ENCODE measurements at places on chromosomes 4 and X.
A peak's percentile ranks its signal among the peaks of the same experiment; 100 is the strongest.

GRCh38 chr4:56209767-56210166, 177.5 kb downstream of the AASDH start:
- no peak for DNase-seq

- DNase-seq, result no peak
Observed at GRCh38 chr4:152331042-152331441, 204.8 kb downstream of the FBXW7 start.

GRCh38 chrX:118205421-118206395, 89.1 kb upstream of the KLHL13 start:
- no peak for DNase-seq

GRCh38 chrX:70254063-70254400, 6.0 kb downstream of the P2RY4 start:
- no peak for DNase-seq

DNA sequence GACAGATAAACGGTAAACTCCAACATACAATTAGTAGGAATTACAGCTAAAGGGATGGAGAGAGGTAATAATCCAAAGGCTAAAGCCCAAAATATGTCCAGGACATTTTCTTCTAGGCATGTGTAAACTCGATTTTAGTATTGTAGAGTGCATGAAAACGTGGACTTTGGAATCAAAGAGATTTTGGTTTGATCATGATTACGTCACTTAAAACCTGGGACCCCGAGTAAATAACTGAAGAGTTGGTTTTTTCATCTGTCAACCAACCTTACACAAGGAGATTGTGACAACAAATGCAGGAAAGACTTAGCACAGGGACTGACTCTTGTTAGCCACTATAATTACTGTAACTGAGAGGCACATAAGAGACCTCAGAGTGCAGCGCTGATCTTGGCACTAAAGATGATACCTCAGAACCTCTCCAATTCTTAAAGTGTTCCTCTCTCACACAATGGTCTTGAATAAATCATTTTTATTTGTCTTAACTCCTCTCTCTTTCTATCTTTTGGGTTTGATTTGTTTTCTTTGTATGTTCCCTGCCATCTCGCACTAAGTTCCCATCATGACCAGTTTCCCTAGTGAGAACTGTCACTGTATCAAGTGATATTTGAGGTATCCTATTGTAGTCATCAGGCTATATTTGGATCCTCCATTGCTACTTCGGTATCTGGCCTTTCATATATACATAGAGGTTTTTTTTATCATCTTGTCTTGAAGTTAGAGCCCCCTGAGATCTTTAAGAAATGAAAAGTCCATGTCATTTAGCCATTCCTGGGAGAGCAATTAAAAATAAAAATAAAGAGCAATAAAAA, 32.2 kb upstream of the MSL3 start:
- no peak for DNase-seq

DNA sequence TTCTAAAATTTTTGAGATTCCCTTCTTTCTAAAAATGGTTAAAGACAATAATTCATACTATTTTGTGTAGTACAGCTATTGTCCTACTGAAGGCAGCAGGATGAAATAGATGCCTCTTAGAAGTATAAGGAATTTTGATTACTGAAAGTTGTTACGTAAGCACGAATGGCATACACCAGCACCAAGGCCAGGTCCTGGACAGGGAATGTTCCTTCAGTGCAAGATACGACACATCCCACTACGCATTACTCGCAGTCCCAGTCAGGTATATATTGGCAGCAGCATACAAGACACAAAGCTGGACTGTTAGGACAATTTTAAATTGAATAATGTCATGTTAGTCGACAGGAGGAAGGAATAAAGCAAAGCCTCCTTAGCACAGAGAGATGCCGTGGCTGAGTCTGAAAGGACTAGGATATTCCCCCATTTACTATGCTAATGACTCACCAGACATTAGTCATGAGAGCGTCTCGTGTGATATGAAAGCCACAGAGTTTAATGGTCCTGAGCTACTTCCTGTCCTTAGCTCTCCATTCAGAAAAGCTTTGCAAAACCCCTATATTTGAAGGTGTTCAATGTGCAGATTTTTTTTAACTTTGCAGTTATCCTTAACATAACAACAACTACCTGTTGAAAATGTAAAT, 504.3 kb downstream of the FAM133A start:
- DNase-seq, result no peak

- no peak for DNase-seq
Observed at GRCh38 chrX:23066588-23067281, 67.0 kb downstream of the DDX53 start.

DNA sequence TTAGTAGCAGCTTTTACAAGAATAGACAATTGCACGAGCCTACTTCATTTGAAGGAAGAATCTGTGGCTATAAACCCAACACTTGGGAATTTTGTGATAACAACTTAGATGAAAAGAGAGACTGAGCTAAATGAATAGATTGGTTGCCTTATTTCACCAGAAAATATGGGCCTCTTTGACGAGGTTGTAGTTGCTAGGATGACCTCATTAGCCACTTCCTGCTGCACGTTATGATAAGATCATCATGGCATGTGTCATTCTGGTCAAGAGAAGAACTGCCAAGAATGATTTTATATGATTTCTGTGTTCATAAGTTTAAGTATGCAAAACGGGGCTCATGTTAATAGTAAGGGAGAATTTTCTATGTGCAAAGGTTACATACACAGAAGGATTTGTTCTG, 321.9 kb upstream of the GIMD1 start:
- no peak for DNase-seq

GRCh38 chr4:182348779-182349326, 105.7 kb downstream of the TENM3 start:
- no peak for DNase-seq

- peak; percentile 20 for DNase-seq
Observed at GRCh38 chrX:39195156-39195555, 393.9 kb downstream of the MID1IP1 start.

DNA sequence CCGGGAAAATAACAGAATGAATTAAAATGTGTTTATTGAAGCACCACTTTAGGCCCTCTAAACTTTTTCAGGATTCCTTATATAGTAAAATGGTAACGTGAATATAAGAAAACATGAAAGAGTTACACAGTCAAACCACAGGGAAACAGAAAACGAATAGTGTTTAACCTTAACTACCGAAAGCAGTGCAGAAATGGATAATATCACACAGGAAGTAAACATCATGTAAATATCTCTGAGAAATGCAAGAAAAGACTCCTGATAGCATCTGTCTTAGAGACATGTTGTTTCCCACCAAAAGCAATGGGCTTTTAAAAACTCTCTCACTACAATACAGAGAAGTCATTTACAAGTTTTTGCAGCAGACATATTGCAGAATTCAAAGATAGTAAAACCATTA, 323.9 kb upstream of the CXXC4 start:
- no peak for DNase-seq

DNA sequence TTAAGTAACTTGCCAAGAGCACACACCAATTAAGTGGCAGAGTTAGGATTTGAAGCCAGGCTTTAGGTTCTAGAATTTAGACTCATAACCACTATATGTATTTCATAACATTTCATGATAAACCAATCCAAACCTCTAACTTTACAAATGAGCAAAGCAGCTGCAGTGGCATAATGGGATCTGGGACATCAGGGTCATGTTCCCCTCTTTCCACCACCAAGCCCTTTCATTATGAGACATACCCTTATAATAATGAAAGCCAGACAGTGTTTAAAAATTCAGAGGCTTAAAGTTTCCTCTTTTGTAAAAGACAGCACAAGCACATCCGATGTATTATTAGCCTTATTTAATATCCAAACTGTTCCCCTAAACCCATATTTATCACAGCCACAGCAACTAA, 28.3 kb upstream of the AMELX start:
- no peak for DNase-seq

- DNase-seq, result peak; percentile 31
Observed at GRCh38 chr4:118888666-118889311, at the start of gene SYNPO2. SYNPO2 (plus strand) TSS chr4:118888854; CDS start chr4:118889037, 183 bp downstream.

- peak; percentile 63 for DNase-seq
Observed at GRCh38 chrX:107537815-107538214, 88.4 kb downstream of the FRMPD3 start.

DNA sequence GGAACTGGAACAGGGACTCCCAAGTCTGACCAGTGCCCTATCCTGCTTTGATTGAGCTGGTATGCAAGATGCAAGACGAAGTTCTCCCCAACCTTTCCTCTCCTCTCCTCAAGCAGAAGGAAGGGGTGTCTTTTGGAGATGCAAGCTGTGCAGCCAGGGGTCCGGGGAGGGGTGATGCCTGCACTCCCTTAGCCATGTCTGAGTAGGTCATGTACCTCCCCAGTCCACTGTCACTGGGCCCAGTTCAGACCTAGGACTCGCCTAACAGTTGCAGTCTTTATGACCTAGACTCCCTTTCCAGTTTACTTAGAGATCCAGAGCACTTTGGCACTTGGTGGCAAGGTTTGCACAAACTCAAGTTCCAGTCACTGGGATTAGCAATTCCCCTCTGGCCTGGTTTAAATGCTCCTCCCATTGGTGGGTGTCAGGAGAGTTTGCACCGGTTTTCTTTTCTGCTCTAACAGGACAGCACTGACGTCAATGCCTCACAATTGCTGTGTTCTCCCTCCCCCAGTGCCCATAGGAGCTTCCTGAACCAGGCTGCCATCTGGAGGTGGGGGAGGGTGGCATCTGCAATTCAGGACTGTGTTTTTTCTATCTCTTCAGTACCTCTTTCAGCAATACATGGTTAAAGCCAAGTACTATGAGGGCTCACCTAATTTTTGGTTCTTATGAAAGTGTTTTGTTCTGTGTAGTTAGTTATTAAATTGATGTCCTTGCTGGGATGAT, 782.2 kb downstream of the ARAP2 start:
- no peak for DNase-seq

GRCh38 chr4:107877361-107877760, 52.6 kb downstream of the SGMS2 start:
- no peak for DNase-seq

DNA sequence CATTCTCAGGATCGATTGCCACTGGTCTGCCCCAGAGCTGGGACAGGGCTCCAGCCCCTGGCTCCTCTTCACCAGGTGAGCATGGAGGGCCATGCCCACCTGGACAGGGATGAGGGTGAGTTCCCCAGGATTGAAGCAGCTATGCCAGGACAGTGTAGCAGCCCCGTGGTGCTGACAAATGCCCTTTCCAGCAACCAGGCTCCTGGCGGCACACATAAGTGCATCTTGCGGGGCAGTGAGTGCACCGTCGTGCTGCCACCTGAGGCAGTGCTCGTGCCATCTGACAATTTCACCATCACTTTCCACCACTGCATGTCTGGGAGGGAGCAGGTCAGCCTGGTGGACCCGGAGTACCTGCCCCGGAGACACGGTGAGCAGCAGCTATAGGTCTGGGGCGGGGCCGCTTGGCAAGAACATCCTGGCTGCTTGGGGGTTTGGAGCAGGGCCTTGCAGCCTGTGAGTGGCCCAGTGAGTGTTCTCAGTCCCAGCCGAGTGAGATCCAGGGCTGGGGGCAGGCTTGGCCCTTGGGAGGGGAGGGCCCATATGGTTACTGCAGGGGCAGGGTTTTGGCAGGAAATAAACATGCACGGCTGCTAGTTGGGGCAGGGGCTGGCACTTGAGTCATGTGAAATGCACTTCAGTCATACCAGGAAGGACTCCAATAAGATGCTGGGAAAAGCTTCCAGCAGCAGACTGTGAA, 6.1 kb downstream of the IL9R start:
- no peak for DNase-seq

DNA sequence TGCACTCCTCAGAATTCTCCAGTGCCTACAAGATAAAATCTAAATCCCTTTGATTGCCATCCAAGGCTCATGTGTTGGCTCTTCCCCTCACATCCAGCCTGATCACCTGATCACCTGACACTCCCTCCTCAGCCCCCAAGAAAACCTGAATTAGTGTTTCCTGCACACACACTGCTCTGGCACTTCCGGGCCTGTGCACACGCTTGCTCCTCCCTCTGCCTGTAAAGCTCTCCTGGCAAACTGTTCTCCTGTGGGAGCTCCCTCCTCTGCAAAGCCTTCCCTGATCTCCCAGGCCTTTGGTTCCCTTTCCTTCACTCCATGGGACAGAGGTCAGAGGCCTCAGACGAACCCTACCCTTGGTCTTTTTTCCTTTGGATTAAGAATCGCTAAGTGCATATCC, 19.9 kb downstream of the PHKA2 start:
- DNase-seq, result no peak

- no peak for DNase-seq
Observed at GRCh38 chr4:80918004-80918403, 112.5 kb upstream of the BMP3 start.

GRCh38 chr4:41475402-41475801, 62.6 kb upstream of the LIMCH1 start:
- no peak for DNase-seq

DNA sequence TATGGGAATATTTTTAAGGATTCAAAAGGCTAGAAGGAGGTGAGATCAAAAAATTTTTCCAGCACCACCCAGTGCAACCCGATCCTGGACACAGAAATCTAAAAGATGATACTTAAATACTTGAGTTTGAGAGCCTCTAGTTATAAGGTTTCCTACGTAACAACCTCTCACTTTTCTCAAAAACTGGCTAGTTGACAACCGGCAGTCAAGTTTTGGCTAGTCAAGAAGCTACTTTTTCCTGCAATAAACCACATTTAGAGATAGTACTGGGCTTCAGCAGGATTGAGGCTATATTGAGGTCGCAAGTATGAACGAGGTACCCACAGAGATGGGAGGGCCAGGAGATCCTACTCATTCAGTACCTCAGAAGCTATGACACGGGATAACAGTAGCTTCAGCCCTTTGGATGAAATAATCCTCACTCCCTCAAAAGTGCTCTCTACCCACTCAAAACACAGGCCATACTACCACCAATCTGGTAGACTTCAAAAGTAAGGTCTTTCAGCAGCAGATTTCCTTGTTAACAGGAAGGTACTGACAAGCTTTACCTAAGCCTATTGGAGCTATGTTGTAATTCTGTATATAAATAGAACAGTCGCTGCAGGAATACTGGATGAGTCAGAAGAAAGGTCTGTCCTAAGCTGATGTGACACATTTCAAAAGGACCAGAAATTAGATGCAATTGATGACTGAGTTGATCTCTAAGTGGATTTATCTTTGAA, 1.5 kb upstream of the TSPAN5 start:
- no peak for DNase-seq

DNA sequence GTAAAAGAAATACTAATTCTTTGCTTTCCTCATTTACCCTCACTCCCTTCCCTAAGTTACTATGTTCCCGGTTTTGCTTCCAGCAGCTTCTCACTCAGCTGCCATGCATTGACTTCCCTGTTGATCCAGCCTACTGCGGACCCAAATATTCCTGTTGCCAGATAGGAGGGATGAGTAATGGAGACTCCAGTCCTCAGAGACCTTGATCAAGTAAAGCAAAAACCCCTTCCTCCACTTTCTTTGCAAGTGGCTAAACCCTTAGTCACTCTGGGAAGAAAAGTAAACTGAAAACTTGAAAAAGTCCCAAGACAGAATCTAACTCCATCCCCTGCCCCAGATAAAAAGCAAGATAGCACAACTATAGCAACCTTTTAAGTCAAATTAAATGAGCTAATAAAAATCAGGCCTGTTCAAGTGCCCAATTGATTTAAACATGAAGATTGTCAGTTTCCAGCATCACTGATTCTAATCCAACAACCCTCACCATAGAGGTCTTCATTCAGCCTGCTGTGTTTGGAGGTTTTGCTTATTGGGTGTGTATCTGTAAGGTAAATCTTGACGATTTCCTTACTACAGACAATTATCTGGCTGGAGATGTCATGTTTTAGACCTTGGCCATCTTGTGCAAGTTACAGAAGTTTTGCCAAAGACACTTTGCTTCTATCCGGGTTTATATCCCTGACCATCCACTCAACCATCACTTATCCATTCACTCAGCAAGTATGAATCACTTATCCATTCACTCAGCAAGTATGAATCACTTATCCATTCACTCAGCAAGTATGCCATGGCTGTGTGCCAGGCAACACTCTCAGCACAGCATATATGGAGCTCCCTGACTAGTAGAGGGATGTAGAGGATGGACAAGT, 17.6 kb downstream of the FGFBP1 start:
- DNase-seq, result peak; percentile 78
